Hematopoietic multipotent progenitor cell treated with erythropoietin and hydrocortisone succinate and interleukin-3 and kit ligand, for 8 days (in vitro differentiated cells): ENCODE measurements at places on chromosomes 13 and 19.

DNA sequence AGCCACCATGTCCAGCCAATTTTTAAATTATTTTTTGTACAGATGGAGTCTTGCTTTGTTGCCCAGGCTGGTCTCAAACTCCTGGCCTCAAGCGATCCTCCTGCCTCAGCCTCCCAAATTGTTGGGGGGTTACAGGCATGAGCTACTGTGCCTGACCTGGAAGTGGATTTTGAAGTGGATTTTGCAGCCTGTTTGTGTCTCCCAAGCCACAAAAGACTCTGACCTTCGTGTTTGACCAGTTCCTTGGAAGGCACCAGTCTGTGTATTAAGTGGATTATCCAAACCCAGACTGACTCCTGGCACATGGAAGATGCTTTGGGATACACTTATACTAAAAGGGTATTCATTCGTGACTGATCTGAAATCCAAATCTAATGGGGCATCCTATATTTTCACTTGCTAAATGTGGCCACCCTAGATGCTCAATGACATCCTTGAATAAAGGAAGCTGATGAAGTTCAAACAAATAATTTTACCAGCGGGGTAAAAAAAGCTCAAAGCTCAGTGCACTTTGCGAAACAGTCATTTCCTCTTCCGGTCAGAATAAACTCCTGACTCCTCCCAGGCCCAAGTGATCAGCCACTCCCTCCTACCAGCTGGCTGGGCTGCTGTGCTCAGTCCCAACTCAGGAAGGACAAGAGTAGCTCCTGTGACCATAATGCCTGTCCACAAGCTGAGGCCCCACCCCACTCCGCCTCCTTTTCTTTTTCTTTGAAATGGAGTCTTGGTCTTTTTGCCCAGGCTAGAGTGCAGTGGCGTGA, 32.6 kb upstream of the GATAD2A start:
- DNase-seq = peak; percentile 83

GRCh38 chr13:48131533-48131932, 36.6 kb upstream of the MED4 start:
- no peak for DNase-seq

GRCh38 chr13:46126552-46127357, 21.9 kb upstream of the CPB2 start:
- peak; percentile 89 for DNase-seq

- DNase-seq = no peak
Observed at GRCh38 chr19:52473655-52474350, 20.4 kb downstream of the ZNF578 start.

GRCh38 chr13:39414339-39414738, 188.7 kb downstream of the LHFPL6 start:
- DNase-seq = no peak

DNA sequence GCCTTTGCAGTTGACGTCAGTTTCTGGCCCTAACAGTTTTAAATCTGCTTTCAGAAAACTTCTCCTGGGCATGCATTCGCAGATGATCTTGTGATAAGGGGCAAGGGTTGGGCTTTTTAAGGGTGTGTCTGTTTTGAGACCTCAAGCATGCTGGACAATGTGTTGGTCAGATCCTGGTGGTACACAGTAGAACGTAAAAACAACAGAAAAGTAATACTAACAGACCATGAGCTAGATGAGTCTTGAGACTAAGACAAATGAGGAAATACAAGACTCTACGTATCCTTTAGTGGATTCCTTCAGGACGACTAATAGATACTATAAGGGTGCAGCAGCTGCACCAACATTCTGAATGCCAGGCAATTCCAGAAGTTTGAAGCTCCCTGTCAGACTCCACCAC, 237.6 kb downstream of the DNAJC15 start:
- no peak for DNase-seq
